ENCODE measurements at places on chromosomes 12 and 14.
A peak's percentile ranks its signal among the peaks of the same experiment; 100 is the strongest.

GRCh38 chr14:55758796-55759195, 178.8 kb downstream of the KTN1 start:
- no peak for DNase-seq

DNA sequence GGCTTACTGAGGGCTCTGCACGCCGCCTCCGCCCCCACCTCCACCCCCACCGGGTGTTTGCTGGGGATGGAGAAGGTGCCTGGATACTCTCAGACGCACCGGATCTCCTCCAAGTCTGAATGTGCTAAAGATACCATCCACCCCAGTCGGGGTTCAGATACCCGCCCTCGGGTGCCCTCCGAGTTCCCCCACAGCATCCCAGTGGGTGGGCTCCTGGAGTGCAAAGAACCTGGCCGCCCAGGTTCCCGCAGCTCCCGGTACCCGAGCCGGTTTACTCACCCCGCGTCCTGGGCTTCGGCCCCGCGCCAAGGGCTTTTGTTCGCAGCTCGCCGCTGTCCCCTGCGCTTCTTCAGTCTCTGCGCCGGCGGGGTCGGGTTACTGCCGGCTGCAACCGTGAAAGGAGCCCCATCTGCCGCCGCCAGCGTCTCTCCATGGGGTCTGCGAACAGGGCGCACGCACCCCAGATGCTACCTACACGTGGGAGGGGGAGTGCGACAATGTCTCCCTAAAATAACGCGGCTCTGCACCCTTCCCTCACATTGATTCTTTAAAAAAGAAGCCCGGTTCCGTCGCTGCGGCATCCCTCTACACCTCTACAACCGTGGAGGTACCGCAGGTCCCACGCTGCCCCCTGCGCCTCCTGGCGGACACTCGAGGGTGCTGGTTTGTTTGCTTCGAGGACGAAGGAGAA, at the start of gene CCDC177:
Gene CCDC177 (minus strand): TSS at position 609 of the 691 bp plus-strand sequence. CDS start 1,249 bp downstream, outside the sequence.
- DNase-seq = no peak

- no peak for DNase-seq
Observed at GRCh38 chr12:30794591-30795409, 40.0 kb upstream of the CAPRIN2 start.

DNA sequence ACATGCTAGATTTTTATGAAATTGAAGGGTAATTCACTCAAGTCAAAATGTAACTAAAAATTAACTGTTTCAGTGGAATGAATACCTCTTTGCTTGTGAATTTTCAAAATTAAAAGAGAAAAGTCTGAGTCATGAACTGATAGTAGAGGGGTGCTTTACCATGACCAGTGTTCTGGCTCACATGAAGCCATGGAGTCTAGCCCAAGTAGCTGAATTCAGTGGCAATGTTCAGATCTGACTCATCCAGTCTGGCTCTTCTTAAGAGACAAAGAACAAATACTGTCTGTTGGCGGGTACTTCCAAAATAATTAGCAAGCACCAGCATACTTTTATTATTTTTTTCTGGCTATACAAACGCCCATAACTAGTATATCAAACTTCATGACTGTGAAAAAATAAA, 366.3 kb upstream of the GARIN6 start:
- DNase-seq = no peak

- no peak for DNase-seq
Observed at GRCh38 chr12:85072826-85073225, 36.7 kb downstream of the LRRIQ1 start.

DNA sequence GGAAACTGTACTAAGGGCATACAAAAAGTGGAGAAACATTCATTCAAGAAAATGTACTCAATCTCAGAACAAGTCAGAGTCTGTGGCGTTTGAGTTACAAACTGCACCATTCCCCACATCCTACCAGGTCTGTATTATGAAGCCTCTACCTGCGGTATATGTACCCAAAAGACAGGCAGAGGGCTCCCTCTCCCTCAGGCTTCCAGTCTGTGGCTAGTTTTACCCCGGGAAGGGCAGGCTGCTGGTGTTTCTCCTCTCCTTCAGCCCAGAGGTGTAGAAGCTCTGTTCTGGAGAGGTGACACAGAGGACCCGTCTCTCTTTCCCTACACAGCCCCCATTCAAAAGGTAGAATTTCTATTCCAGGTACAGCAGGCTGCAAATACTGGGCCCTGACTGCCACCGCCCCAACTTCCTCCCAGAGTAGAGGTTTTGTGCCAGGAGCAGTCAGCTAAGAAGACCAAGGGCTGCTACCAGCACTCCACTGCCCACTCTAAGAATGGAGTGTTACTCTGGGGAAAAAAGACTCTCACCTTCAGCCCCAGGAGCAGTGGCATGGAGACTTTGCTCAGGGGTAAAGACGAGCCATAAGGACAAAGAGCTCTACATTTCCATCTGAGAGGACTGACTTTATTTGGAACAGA, 39.4 kb downstream of the PARP11 start:
- no peak for DNase-seq

DNA sequence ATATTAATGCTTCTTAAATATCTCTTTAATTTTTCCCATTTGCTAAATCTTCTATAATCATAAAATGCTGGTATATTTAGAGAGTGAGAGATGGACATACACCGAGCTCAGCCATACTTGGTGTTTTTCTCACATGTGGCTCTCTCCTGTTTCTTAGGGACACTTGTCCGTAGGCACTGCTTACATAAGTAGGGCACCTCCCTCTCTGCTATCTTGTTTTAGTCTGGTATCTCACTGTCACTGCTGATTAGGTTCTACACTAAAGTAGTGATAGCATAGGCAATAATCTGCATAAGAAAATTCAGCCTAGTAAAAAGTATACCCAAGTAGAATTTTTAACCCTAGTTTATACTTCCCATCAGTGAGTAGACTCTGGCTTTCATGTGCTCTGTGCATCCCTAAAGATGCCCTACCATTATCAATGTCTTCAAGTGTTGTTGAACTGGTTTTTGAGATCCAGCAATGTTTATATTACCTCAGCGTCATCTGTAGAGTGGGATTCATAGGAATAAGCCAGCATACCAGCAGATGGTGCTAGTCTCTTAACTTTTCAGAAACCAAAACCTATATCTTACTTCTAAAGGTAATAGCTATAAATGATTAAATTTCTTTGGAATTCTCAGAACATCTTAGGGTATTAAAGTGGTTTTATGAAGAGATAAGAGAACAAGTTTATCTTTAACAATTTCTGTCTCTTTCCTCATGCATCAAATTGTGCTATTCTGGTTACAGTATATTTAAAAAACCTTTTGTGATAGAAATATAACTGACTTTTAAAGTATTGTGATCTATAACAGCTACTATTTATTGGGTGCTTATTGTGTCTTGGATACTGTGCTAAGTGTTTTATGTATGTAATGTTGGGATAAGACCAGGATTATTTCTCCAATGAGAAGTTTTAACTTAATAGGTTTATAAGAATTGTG, 32.9 kb downstream of the ARID2 start:
- DNase-seq = no peak

- DNase-seq = no peak
Observed at GRCh38 chr12:92149563-92149962, 3.9 kb upstream of the BTG1 start.

DNA sequence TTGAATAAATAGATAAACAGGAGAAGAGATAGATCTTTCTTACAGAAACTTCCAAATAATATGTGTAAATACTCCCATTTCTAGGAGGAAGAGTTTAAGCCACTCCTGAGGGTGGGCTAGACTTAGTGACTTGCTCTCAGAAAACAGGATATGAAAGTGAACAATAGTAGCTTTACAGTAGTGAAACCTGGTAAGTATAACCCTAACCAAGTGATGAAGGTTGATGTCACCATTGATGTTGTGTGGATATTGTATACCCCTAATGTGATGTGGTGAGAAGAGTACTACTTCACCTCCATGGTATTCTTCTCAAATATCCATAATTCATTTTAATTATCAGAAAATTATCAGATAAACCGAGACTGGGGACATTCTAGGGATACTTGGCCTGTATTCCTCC, 20.9 kb downstream of the AKAP6 start:
- no peak for DNase-seq

DNA sequence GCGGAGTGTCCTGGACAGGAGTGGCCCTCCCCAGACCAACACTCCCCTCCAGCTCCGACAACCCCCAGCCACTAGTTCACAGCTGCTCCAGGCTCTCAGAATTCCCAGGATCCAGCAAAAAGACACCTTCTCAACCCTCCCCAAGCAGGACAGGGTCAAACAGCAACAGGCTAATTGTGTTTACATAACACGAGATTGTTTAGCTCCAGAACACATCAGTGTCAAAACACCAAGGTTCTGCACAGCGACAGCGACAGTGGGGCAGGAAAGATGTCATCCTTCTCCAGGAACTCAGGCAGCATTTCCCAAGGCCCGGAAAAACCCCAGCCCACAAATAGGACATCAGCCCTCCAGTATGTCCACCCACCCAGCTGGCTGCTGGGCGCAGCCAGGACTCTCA, 16.5 kb downstream of the ITPK1 start:
- DNase-seq = no peak

- no peak for DNase-seq
Observed at GRCh38 chr12:24595652-24596235, 353.2 kb downstream of the BCAT1 start.

DNA sequence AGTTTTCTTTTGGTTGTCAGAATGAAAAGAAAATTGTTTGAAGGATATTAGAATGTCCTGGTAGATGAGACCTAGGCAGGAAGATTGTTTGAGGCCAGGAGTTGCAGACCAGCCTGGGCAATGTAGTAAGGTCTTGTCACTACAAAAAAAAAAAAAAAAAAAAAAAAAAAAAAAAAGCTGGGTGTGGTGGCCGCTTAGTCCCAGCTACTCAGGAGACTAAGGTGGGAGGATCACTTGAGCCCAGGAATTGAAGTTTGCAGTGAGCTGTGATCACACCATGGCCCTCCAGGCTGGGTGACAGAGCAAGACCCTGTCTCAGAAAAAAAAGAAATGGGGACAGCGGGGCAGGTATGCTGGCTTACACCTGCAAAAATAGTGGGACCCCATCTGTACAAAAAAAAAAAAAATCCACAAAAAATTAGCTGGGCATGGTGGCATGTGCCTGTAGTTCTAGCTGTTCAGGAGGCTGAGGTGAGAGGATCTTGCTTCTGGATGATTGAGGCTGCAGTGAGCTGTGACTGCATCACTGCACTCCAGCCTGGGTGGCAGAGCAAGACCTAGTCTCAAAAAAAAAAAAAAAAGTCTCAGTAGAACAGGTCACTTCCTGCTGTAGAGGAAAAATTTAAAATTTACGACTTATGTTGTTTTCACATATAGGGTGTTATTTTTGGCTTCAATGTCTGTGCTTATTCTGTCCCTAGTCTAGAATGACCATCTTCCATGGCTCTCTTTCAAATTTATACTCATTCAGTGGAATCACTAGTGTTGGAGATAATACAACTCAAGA, 70.7 kb downstream of the PPHLN1 start:
- no peak for DNase-seq

GRCh38 chr14:32593290-32593942, 264.3 kb downstream of the AKAP6 start:
- DNase-seq = no peak

- no peak for DNase-seq
Observed at GRCh38 chr14:64235652-64236640, 58.2 kb downstream of the ESR2 start.

GRCh38 chr12:65537978-65538377, 259.5 kb downstream of the MSRB3 start:
- no peak for DNase-seq

DNA sequence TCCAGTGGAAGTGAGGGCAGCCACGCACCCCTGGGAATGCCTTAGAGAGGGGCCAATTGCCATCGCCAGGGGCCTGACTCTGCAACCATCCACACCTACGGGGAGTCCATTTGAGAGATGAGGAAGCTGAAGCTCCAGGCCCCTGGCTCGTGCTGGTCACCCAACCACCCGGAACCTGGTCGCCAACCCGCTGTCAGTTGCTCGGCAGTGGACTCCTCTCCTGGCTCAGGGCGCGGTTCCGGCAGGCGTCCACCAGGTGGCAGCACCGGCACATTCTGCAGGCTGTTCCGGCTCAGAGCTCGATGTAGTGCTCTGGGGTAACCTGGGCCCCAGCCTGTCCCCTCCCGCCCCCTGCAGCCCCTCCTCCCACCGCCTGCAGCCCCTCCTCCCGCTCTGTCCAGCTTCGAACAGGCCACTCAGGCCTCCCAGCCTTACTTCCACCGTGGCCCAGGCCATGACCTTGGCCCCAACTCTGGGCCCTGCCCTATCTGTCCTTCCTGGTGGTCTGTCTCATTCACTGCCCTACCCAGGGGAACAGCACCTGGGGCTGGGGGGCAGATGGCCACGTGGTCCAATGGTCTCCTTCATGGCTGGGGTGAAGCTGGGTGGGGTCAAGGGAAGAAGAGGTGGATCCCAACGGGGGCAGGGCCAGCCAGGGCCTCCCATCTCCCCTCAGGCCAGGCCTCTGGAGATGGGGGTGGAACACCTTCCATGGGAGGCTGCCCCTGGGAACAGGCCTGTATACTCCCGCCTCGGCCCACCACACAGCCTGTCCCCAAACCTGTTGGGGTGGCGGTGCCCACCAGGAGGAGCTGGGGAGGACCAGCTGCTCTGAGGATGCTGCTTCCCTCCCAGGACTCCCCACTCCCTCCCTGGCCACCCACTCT, 15.7 kb downstream of the SIVA1 start:
- DNase-seq = peak; percentile 53

DNA sequence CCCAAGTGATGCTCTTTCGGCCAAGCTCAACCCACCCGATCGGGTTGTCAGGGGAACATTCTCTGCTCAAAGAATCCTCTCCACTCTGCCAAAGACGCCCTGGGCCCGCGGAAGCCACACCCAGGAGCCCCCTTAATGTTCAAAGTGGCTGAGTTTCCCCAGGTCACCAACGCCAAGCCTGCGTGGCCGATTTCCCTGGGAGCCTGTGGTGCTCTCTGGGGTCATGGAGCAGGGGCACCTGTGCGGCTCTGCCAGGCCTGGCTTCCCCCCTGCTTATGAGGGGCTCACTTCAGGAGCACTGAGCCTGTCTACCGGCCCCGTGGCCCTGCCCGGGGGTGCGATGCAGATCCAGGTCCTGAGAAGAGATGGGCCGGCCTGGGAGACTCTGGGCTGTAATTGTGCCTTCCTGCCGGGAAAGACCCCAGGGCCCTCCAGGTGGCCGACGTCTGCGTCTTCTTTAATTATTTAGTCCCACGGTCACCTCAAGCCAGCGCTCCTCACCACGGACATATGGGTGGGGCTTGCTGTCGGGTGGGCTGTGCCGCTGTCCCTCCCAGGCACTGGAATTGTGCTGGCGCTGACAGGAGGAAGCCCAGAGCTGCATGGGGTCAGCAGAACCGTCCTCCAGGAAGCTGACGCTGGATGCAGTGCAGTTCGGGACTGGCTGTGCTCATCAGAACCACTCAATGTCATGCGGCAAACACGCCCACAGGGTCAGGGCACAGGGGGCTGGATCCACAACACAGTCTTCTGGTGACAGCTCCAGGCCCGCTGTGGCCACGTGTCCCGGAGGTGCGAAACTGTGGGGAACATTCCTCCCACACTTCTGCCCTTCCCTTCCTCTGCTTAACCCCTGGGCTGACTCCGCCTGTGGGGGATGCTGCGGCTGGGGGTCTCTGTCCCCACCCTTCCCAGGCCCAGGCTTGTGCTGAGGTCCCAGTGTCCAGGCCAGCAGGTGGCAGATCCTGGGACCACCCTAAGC, 267.6 kb upstream of the SFSWAP start:
- no peak for DNase-seq

- DNase-seq = no peak
Observed at GRCh38 chr14:94153750-94154342, 20.3 kb upstream of the PPP4R4 start.

Data from right renal cortex interstitium (tissue), 3 donors.